Keratinocyte (primary cell): ENCODE measurements at places on chromosomes 13 and 19. TPM values are rescaled to one million over a fixed set of nuclear protein-coding genes. Genes with fewer than 3 reads are reported as not detected.

The GJB2 gene
- polyA plus RNA-seq = 364 to 604 TPM (median 374 TPM) in 3 replicates

The RPL18 gene
- 1,010 to 1,534 TPM (median 1,015 TPM) in 3 replicates for polyA plus RNA-seq

The DDX49 gene
- polyA plus RNA-seq = 33.1 to 59.4 TPM (median 39.2 TPM) in 3 replicates

The TEX29 gene
- polyA plus RNA-seq = 0.12 to 0.18 TPM in 2 of 3 replicates, not detected in the other

The C19orf67 gene
- not detected in 3 replicates for polyA plus RNA-seq

The AMH gene
- 0.02 to 0.15 TPM (median 0.07 TPM) in 3 replicates for polyA plus RNA-seq

The MAMSTR gene
- polyA plus RNA-seq = 0.35 to 0.39 TPM (median 0.37 TPM) in 3 replicates

The HSPB6 gene
- not detected in 3 replicates for polyA plus RNA-seq

The HRC gene
- polyA plus RNA-seq = 0.03 to 0.08 TPM in 2 of 3 replicates, not detected in the other

The P2RY11 gene
- 2.4 to 7.1 TPM (median 3.2 TPM) in 3 replicates for polyA plus RNA-seq
